Psoas muscle (tissue), 8 donors: ENCODE measurements at places on chromosomes 7 and 10. TPM values are rescaled to one million over a fixed set of nuclear protein-coding genes. Genes with fewer than 3 reads are reported as not detected.

SORCS1 gene
- 0.36 TPM for total RNA-seq

IFIT1B gene
- total RNA-seq: 1.4 TPM

DNA sequence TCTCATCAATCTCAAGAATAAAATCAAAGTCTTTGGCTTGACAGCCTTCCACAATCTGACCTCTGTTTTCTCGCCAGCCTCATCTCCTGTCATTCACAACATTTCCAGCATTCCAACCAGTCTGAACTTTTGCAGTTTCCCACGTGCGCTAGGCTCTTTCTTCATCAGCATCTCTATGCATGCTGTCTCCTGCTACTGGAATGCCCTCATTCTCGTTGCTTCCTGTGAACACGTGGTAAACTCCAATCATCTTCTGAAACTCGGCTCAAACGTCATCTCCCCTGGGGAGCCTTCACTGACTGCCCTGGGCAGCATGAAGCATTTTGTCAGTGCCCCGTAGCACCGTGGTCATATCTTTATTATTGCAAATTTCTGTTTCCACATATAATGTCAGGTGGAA, 12.2 kb upstream of the RSBN1L start:
- peak; percentile 66 for DNase-seq

- DNase-seq: no peak
Observed at GRCh38 chr7:22670422-22670815, 56.6 kb upstream of the IL6 start.

ASB4 gene
- total RNA-seq: 18.8 TPM

DNA sequence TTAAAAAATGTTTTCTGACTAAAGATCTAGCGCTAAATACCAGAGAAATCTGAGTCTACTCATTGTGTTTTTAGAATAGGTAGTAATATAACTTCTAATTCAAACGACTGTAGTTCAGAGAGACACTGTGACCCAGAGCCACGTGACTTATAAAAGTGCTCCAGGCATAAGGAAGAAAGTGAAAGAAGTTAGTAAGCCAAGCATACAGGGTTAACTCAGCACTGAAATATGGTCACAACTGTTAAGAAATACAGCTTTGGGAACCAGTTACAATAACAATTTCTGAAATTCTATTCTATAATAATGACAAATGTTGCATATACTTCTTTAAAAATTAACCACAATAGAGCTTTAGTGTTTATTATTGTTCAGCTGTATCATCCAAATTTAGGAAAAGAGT, 119.1 kb downstream of the TFEC start:
- no peak for DNase-seq

DNA sequence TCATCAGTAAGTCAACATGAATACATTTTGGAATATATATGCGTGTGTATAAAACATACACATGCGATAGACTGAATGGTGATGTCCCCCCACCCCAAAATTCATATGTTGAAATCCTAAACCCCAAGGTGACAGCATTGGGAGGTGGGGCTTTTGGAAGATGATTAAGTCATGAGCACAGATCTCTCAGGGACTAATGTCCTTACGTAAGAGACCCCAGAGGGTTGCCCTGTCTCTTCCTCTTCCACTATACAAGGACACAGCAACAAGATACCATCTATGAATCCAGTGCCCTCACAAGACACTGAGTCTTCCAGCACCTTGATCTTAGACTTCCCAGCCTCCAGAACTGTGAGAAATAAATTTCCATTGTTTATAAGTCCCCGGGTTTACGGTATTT, 22.5 kb downstream of the DRGX start:
- no peak for DNase-seq

DNA sequence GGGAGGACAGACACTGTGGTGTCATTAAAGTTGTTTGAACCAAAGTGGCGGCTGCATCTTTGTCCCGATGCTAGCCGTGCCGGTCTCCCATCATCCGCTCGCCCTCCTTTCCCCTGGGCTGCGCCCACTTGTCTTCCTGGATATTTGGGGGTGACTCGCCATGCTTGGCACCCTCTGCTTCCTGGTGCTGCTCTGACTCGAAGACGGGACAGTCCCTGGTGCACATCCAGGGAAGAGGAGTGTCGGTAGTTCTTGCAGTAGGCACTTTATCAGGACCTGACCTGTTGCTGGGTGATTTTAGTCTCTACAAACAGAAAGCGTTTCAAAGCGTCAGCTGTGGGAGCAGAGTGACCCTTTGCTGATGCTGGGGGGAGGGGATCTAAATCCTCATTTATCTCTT, 68.3 kb upstream of the DNAJB6 start:
- no peak for DNase-seq

GRCh38 chr7:112995059-112995824, 91.4 kb downstream of the GPR85 start:
- DNase-seq: no peak
